Activated CD4-positive, alpha-beta T cell treated with anti-CD3 and anti-CD28 coated beads, Interleukin-2, Interleukin-4, amounts not matched to agents 100 ng/mL and 50 ng/mL, durations not matched to agents 16 hours and 8 hours (primary cell): ENCODE measurements at places on chromosomes 2 and 18.
A peak's percentile ranks its signal among the peaks of the same experiment; 100 is the strongest.

- no peak for DNase-seq
Observed at GRCh38 chr2:31054842-31055388, 83.3 kb downstream of the GALNT14 start.

DNA sequence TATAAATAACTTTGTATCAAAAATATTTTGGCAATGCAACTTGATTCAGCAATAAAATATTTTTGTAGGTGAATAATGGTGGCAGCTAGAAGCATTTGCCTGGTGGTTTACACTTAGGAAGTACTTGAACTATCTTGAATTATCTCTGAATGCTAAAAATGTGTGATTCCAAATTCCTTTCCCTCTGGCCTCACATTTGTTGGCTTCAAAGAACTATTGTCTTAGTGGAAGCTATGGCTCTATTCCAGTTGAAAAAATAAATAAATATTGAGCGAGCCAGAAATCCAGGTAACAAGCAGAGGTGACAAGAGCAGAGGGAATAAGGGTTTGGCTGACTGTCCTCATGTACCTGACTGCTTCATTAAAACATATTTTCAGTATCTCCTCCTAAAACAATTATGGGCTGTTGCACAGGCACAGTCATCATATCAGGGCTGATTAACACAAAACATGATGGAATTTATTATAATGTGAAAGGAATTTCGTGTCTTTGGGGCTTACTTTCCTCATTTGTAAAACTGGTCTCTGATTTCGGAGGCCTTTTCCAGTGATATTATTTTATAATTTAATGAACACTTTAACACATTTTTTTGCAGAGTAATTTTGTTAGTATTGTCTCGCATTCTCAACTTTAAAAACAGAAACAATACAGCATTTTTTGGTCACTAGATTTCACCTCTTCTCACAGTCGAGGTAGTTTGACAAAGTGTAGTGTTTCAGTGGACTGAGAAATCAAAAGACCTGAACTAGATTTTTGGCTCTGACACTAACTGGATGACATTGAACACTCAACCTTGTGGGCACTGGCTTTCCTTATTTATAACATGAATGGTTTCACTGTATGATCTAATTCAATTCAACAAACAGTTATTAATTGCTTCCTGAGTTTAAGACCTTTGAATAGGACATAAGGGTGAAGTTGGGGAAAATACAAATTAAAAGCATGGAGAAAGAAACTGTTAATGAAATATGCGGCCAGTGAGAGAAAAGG, 7.8 kb upstream of the CAVIN2 start:
- no peak for DNase-seq

DNA sequence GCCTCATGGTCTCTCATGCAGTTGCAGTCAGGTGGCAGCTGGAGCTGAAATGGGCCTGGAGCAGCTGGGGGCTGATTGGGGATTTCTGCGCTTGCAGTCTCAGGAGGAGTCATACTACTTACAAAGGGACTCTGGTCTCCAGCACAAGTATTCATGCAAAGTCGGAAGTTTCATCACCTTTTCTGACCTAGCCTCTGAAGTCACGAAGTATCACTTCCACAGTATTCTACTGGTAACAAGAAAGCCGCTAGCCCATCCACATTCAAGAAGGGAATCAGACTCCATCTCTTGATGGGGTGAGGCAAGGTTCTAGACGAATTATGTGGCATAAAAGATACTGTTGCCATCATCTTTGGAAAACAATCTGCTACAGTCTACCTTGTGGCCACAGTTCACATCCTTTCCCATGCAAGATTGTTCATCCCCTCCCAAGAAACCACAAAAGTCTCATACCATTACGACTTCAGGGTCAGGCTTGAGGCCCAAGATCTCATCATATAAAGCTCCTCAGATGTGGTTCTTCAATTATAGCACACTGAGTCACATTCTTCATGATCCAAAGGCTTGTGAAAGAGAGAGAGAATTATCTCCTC, 95.3 kb downstream of the SMC6 start:
- DNase-seq, result peak; percentile 46

DNA sequence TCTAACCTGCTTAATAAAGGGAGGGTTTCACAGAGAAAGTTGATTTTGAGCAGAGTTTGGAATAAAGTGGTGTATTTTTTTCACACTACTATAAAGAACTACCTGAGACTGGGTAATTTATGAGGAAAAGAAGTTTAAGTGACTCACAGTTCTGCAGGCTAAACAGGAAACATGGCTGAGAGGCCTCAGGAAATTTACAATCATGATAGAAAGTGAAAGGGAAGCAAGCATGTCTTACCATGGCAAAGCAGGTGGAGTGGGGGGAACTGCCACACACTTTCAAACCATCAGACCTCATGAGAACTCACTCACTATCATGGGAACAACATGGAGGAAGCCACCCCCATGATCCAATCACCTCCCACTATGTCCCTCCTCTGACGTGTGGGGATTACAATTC, 546.7 kb downstream of the EPHA4 start:
- DNase-seq, result no peak

DNA sequence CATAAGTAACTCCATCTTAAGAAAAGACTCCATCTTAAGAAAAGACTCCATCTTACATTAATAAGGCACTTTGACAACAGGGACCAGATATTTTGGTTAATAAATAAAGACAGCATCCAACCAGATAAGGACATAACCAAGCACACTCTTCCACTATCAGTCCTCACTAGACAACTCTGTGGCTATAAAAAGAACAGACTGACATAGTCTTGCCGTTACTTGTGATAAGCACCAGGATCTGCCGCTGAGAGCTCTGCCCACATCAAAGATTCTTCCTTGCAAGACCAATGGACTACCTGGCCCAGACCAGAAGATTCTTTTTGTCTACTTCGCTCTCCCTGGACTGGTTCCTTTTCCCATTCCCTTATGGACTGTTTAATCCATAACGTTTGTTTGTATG, 667.4 kb downstream of the NYAP2 start:
- no peak for DNase-seq
